Temporal lobe (tissue), 4 donors: ENCODE measurements at places on chromosomes 3 and 15. TPM values are rescaled to one million over a fixed set of nuclear protein-coding genes. Genes with fewer than 3 reads are reported as not detected.

The PARP16 gene
- 6.6 TPM for total RNA-seq

The CD200 gene
- 46.2 TPM for total RNA-seq

The SLC28A1 gene
- total RNA-seq: not detected

The SLC15A2 gene
- 9.3 TPM for total RNA-seq

The GADL1 gene
- total RNA-seq: 1.2 TPM

The SKOR1 gene
- total RNA-seq: 0.25 TPM

The MUC13 gene
- not detected for total RNA-seq

The DLL4 gene
- total RNA-seq: 3.4 TPM

The SAXO2 gene
- 4.7 TPM for total RNA-seq

The ANKUB1 gene
- 0.25 TPM for total RNA-seq

The KIF7 gene
- total RNA-seq: 4.4 TPM

The FSTL1 gene
- 55.1 TPM for total RNA-seq

The CPNE9 gene
- 0.49 TPM for total RNA-seq

The TUSC7 gene
- 0.25 TPM for total RNA-seq

The CCR2 gene
- 0.25 TPM for total RNA-seq

The CYP1A2 gene
- total RNA-seq: not detected

The PSTPIP1 gene
- total RNA-seq: not detected

The AGTR1 gene
- 0.49 TPM for total RNA-seq

The SATB1 gene
- total RNA-seq: 86.5 TPM

The TF gene
- total RNA-seq: 2.7 TPM

The LRRC2 gene
- total RNA-seq: 2.5 TPM

The RTP3 gene
- total RNA-seq: not detected

The ROPN1B gene
- total RNA-seq: 0.98 TPM

The STRA6 gene
- 4.4 TPM for total RNA-seq

The MYRIP gene
- 8.6 TPM for total RNA-seq

The TLR9 gene
- not detected for total RNA-seq

The CEMIP gene
- 3.9 TPM for total RNA-seq

The IGF1R gene
- 46.0 TPM for total RNA-seq

The GRM7 gene
- total RNA-seq: 70.3 TPM

The BUB1B gene
- 3.0 TPM for total RNA-seq

The SCG3 gene
- 54.8 TPM for total RNA-seq

The GALNT15 gene
- total RNA-seq: 2.2 TPM

The POU1F1 gene
- not detected for total RNA-seq

The LRRIQ4 gene
- 0.49 TPM for total RNA-seq
